DMS79 treated with DMSO at 0.1 percent for 48 hours (cell line): ENCODE measurements at places on chromosomes 5 and 9.
A peak's percentile ranks its signal among the peaks of the same experiment; 100 is the strongest.

DNA sequence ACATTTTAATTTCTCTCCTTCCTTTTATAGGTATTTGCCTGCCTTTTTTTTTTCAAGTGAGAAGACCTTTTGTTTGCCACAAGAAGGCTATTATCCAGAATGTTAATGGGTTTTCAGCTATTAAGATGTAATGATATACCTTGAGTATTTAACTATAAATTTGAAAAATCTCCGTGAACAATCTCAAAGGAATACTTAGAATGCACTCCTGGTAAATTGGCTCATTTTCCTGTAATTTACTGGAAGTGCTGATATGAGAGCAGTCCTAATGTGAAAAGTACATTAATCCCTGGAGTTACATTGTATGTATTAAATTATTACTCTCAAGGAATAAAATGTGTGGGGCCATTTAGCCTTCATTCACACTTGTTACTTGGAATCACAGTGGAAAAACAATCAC, 32.4 kb downstream of the AOPEP start:
- DNase-seq, result peak; percentile 28

DNA sequence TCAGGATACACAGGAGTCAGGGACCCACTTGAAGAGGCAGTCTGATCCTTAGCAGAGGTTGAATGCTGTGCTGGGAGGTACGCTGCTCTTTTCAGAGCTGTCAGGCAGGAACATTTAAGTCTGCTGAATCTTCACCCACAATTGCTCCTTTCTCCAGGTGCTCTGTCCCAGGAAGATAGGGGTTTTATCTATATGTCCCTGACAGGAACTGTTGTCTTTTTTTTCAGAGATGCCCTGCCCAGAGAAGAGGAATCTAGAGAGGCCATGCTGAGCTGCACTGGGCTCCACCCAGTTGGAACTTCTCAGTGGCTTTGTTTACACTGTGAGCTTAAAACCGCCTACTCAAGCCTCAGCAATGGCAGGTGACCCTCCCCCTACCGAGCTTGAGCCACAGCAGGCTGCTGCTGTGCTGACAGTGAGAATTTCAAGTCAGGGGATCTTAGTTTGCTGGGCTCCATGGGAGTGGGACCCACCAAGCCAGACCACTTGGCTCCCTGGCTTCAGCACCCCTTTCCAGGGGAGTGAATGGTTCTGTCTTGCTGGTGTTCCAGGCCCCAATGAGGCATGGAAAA, 169.0 kb downstream of the FBXL17 start:
- DNase-seq, result no peak

DNA sequence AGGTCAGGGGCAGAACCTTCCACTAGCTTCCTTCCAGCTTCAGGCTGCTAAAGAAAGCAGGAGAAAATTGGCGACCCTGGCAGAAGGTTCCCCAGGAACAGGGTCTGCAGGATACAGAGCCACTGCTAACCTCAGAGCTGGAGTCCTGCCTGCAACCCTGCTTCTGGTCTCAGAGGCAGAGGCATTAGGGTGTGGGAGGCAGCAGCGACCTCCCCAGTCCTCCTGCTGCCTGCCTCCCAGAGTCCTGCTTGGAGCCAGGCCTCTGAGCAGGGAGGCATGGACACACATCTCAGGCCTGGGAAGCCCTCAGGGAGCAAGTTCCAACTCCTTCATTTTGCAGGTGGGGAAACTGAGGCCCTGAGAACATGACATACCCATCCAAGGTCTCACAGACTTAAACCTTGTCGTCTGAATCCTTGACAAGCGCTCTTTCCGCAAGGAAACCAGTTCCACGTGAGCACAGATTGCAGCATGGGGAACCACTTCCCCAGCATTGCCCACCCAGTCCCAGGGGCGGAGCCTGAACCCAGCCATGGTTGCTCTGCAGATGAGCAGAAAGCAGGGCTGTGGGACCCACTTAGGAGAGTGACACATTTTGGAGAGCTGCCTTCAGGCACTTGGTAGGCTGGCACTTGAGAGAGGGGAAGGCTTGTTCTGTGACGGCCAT, 28.2 kb upstream of the HAND1 start:
- no peak for DNase-seq

DNA sequence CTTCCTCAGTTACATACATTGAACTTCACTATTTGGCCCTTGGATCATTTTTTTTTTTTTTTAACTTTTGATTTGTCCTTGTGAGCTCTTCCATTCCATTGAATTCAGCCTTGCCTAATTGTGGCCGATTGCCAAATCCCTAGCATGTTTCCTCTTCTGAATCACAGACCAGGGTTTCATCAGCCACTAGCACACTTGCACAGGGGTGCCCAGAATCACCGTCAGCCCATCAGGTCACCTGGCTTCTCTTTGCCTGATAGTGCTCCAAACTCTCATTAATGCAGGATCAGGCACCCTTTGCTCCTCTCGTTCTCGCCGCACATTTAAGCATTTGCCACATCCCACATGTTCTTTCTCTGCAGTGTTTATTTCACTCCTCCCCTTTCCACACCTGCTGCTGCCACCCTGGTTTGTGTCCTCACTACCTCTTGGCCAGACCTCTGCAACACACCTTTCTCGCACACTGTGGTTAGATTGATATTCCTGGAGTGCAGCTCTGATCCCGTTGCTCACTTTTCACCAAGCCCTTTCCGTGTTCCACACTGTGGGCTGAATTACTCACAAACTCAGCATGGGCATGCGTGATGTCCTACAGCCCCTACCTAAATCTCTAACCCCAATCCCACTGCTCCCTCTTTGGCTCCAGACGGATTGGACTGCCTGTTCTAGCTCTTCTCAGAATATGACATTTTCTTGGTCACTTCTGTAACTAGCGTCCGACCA, 9.8 kb downstream of the PIK3R1 start:
- DNase-seq, result peak; percentile 20

GRCh38 chr9:124284940-124285441, 27.2 kb downstream of the NEK6 start:
- DNase-seq, result no peak

DNA sequence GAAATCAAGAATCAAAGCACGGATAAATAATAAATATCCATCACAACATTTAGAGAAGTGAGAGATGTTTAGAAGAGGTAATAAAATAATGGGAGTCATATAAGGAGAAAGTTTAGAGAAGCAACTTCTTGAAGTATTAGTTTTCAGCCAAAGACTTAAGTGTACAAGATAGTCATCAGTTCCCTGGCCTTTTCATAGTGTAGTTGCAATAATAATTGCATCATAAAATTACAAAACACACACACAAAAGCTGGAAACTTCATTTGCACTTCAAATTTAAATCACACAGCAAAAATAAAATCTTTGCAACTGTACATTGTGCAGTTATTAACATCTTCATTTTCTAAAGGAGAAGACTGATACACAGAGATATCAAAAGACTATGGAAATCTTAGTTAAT, 319.1 kb upstream of the RGMB start:
- no peak for DNase-seq

GRCh38 chr5:142109331-142110045, 909 bp downstream of the NDFIP1 start:
- DNase-seq, result peak; percentile 12

DNA sequence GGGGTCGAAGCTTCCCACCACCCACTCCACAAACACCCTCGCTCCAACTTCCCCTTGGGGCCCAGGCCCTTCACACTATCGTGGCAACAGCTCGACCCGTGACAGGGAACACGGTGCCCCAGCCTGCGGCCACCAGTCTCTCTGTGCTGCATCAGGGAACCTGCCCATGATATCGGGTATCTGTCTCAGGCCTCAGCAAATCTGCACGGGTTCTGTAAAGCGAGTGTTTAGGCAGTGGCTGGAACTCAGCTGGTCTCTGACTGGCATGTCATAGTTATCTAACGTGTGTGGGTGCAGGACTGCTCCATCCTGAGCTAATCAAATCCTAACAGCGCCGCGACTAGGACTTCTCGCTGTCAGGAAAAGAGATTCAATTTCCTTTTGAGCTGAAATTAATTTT, 42.9 kb downstream of the DBH start:
- DNase-seq, result no peak

- DNase-seq, result no peak
Observed at GRCh38 chr9:92141144-92142129, 26.2 kb upstream of the SPTLC1 start.

DNA sequence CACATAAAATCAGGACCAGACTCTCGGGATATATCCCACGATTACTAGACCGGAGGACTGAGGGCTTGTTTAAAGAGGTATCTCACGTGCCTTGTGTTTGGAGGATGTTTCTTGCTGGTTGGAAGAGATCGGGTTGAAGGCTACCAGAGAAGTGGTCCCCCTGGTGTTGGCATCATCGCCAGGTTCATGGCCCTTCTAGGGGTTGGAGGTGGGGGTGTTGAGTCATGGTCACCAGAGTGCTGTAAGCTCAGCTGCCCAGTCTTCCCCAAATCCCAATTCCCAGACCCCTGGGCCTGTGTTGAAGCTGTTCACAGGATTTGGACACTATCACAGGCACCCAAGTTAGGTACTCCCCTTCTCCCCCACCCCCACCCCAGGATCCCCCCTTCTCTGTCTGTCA, 29.1 kb upstream of the PRDM12 start:
- no peak for DNase-seq

DNA sequence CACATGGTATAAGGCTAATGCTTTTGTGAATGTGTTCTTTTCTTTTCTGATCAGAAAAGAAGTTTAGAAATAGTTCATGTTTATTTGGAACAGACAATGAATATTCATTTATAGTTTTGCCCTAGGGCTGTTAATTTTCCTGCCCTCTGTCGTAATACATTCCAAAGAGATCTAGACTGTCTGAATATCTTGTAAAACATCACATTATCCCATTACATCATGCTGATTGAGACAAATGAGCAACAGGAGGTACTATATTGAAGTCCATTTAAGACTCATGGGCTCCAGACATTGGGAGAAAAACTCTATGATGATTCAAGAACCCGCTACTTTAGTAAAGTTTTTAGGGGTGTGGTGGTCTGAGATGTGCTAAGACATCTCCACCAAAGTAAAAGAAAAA, 121.2 kb upstream of the MAP1B start:
- no peak for DNase-seq

DNA sequence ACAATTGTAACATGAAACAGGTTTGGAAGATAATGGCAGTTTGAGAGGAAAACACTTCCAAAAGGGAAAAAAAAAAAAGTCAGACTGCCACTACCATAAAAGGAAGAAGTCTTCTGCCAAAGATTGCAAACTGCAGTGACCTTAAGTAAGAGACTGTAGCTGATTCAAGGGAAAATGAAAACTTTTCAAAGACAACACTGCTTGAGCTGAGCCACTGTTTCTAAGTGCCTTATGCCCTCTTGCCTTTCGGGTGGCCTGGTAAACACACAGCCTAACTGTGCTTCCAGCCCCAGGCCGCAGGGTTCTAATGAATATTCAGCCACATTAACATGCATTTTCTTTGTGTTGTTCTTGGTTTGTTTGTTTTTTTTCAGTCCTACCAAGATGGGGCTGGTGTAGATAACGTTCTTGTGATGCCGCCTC, 354.6 kb downstream of the BNC2 start:
- no peak for DNase-seq

GRCh38 chr9:105188746-105189145, 55.7 kb upstream of the SLC44A1 start:
- DNase-seq, result no peak

DNA sequence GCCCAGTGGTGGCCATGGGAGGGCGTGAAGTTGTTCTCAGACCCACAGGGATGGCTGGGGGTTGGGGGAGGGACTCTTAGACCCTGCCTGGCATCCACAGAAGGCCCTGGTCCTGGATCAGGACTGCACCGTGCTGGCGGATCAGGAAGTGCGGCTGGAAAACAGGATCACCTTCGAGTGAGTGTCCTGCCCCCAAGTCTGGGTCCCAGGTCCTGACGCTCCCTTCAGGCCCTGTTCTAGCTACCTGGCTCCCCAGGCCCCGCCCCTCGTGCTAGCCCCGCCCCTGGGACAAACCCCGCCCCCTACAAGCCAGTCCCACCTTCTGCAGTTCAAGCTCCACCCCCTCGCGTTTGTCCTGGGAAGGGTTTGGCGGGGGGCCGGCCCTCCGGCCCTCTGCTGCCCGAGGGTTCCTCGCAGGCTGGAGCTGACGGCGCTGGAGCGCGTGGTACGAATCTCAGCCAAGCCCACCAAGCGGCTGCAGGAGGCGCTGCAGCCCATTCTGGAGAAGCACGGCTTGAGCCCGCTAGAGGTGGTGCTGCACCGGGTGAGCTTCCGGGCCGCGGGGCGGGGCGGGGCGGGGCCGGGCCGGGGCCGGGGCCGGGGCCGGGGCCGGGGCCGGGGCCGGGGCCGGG, 12.9 kb downstream of the RGS14 start:
- DNase-seq, result peak; percentile 34

GRCh38 chr5:137454671-137455070, 44.5 kb downstream of the SPOCK1 start:
- DNase-seq, result no peak

GRCh38 chr9:4105183-4105582, 194.7 kb downstream of the GLIS3 start:
- DNase-seq, result no peak

- DNase-seq, result no peak
Observed at GRCh38 chr5:66348387-66349125, 204.5 kb downstream of the SREK1 start.

GRCh38 chr9:28053096-28053777, 480.0 kb upstream of the C9orf72 start:
- peak; percentile 5 for DNase-seq

DNA sequence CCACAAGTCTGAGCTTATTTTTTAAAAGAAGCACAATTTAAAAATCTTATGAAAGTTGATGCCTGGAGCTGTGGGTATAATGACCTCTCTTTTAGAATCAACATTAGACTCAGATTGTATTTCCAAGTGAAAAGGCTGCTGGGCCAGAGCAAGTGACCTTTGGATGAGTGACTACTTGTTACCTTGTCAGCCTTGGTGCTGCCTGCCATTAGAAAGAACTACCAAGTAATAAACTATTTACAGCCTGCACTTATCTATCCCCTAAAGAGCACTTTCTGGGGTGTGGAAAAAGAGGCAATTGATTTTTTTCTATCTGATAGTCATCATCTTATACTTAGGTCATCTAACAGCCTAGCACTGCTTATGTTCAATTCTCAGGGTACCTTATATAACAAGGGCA, 134.9 kb upstream of the FBXL17 start:
- DNase-seq, result no peak

DNA sequence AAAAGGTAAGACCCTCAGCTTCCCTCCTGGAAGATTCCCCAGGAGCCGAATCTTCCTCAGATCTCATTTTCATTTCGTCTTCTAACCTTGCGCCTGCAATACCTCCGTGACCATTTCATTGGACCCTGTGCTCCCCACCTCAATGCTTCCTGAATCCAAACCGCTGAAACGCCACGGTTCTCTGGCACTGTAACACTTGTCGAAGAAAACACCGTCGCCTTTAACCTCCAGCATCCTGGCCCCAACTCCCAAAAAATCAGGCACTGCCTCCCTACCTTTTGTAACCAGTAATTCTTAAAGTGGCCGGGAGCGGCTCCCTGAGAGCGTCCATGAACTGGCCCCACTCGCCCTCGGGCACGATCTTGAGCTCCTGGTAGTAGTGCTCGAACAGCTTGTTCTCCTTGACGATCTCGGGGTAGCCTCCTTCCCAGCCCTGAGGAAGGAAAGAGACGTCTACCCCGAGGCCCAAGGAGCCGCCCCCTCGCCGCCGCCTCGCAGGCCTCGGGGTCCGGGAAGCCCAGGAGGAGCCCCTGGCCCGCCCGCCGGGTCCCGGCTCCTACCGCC, 438 bp downstream of the NSUN2 start:
- DNase-seq, result no peak

GRCh38 chr5:72498284-72498683, 8.9 kb downstream of the ZNF366 start:
- no peak for DNase-seq
